ENCODE measurements at places on chromosomes 6 and 20. TPM values are rescaled to one million over a fixed set of nuclear protein-coding genes. Genes with fewer than 3 reads are reported as not detected.

DNA sequence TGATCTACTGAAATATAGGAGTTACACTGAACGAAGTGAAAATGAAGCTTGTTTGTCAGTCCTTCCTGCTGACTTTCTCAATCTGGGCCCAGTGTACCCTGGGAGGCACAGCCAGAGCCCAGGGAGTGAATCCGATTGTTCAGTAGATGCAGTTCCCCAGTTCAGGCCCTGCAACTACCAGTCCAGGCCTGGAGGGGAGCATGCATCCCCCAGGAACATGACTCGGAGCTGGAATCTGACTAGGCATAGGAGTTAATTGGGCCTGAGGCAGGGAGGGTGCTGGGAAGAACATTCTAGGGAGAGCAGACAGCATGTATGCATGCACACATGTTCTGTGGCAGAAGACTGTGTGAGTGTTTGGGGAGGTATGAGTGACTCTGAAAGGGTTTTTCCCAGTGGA is 42.1 kb downstream of the PHACTR3 start:
- H3K27ac ChIP-seq, result no peak overlapping the region
- H3K27me3 ChIP-seq, result peaks cover 16% of the 10 kb centered on the region
- peaks cover 6% of the 10 kb centered on the region for H3K36me3 ChIP-seq

DNA sequence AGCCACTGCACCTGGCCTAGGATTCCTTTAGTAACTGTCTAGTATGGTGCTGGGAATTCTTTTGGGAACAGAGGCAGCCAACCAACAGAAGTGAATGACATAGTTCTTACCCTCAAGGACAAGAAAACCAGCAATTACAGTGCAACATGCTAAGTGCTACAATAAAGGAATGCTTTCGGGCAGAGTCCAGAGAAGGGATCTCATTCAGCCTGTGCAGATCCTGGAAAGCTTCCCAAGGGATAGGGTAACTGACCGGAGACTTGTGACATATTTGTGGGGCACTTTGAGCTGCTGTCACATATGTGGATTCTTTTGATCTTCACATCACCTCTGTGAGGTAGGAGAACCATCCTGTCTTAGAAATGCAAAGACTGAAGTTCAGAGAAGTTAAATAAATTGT is 46.8 kb downstream of the C6orf15 start:
- peaks cover 16% of the 10 kb centered on the region for H3K27me3 ChIP-seq
- no peak for DNase-seq
- no peaks in the 10 kb centered on the region for H3K36me3 ChIP-seq
- H3K4me3 ChIP-seq, result no peak overlapping the region
- H3K27ac ChIP-seq, result no peak overlapping the region
- no peaks in the 10 kb centered on the region for H3K4me1 ChIP-seq

Gene NCOA7
- polyA plus RNA-seq, result 8.1 TPM

Gene SEL1L2
- not detected for polyA plus RNA-seq

Gene PPP1R3G
- not detected for polyA plus RNA-seq

GRCh38 chr20:23641936-23642751 is 4.4 kb upstream of the CST3 start:
- H3K4me3 ChIP-seq, result no peak overlapping the region
- DNase-seq, result no peak
- H3K36me3 ChIP-seq, result no peaks in the 10 kb centered on the region
- H3K4me1 ChIP-seq, result peaks cover 26% of the 10 kb centered on the region
- H3K27ac ChIP-seq, result no peak overlapping the region

GRCh38 chr6:90025523-90026061 is 131.3 kb downstream of the GJA10 start:
- no peaks in the 10 kb centered on the region for H3K27me3 ChIP-seq
- H3K36me3 ChIP-seq, result peaks cover 39% of the 10 kb centered on the region
- no peak for DNase-seq
- no peak overlapping the region for H3K4me3 ChIP-seq
- peaks cover 74% of the 10 kb centered on the region for H3K4me1 ChIP-seq

DNA sequence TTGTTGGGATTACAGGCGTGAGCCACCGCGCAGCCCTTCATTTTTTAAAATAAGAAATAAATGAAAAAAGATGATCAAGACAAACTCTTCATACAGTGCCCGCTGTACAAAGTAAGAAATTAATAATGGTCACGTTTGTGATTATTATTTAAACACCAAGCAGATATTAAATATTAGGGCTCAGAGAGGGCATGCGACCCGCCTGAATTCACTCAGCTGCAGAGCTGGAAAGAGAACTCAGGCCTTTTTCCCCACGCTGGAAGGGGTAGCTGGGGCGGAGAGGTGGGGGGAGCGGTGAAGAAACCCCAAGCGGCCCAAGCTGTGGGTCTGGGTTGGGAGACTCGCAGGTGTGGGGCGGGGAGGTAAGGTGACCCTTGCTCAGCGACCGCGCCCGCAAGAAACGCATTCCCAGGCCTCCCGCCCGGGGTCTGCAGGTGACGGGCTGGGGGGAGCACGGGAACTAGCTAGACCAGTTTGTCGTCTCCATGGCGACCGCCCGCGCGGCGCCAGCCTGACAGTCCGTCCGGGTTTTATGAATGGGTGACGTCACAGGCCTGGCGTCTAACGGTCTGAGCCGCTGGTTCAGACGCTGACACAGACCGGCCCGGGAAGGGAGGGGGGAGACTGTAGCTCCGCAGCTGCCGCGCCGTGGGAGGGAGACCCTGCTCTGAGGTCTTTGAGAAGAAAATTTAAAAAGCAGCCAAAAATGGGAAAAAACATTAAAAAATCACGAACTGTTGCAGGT is 1.1 kb upstream of the ID1 start:
- peak overlapping the region; percentile 93 for H3K4me3 ChIP-seq
- no peaks in the 10 kb centered on the region for H3K36me3 ChIP-seq
- DNase-seq, result peak; percentile 82
- peak overlapping the region; percentile 94 for H3K27ac ChIP-seq
- peaks cover 28% of the 10 kb centered on the region for H3K4me1 ChIP-seq

Gene ZSCAN9
- polyA plus RNA-seq, result 8.1 TPM

- no peak overlapping the region for H3K27ac ChIP-seq
- no peaks in the 10 kb centered on the region for H3K4me1 ChIP-seq
- no peaks in the 10 kb centered on the region for H3K36me3 ChIP-seq
- no peak overlapping the region for H3K4me3 ChIP-seq
These were observed 32.1 kb upstream of the COL21A1 start for GRCh38 chr6:56279331-56280080.

Data from naive B cell (primary cell).